NCI-H2081 treated with DMSO at 0.1 percent for 48 hours (cell line): ENCODE measurements at places on chromosomes 12 and 14.

DNA sequence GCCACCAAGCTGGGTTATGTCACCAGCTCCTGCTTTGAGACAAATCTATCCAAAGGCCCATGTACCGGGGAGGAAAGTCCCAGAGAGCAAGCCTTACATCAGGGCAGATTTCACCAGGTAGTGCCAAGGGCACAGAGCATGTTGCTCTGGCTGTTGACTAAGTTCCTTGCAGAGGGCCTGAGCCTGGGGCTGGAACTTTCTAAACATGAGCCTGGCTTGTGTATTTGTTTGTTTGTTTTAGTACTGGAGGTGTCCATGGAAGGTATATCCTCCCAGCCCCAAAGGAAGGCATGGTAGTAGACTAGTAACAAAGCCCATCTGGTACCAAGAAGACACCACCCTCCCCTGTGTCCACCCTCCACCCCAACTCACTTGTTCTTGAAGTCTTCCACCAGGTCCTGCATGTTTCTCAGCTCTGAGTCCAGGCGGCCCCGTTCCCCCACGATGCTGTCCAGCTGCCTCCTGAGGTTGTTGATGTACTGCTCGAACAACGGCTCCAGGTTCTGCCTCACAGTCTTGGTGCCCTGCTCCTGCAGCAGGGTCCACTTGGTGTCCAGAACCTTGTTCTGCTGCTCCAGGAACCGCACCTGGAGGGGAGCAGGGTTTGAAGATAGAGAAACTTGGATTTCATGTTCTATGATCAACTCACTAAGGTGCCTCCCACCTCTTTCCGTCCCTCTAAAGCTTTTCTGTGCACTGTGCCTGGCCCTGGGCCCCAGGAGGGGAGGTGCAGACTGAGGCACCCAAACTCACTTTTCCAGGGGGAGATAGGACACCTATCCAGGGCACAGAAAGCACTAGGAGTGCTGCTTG is 1.4 kb downstream of the KRT5 start:
- DNase-seq = no peak

GRCh38 chr14:95440951-95441350 is 75.5 kb downstream of the SYNE3 start:
- DNase-seq = no peak

DNA sequence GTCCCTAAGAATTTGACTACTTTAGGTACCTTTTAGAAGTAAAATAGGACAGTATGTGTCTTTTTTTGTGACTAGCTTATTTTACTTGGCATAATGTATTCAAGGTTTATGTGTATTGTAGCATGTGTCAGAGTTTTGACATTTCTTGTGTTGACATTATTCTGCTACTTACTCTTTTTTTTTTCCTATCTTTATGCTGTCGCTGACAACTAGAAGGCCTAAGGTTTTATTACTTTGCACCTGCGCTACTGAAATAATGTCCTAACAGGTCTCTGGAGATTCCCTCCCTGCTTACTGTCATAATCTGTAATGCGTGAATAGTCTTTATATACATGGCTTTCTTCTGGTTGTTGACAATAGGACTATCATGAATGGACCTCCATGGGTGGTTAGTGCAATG is 43.0 kb downstream of the PDE3A start:
- no peak for DNase-seq

DNA sequence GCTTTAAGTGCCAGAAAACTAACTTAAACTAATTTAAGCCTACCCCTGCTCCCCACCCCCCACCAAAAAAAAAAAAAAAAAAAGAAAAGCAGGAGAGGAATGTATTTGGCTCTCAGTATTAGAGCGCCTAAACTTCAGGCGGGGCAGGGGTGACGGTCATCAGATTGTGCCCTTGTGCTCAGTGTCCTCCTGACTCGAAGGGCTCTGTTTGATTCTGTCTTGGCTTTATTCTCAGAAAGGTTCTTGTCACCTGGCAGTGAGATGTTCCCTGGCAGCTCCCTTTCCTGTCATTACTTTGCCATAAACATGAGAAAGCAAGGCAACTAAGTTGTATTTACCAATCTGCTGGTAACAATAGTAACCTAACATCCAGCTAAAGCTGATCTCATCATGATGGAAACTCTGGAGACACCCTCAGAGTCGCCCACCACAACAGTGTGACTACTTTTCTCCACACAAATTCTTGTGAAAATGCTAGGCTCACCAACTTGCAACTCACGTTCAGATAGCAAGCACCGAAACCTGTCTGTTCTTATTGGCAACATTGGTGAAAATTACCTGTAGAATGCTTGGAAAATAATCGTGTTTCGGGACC is 39.0 kb upstream of the WNK1 start:
- no peak for DNase-seq

GRCh38 chr14:80867798-80868197 is 73.7 kb downstream of the CEP128 start:
- DNase-seq = no peak

GRCh38 chr12:119211884-119212283 is 33.2 kb downstream of the HSPB8 start:
- no peak for DNase-seq
